ENCODE measurements at places on chromosomes 5 and 9.

GRCh38 chr5:158180407-158180806 is 321.5 kb upstream of the CLINT1 start:
- DNase-seq = no peak

DNA sequence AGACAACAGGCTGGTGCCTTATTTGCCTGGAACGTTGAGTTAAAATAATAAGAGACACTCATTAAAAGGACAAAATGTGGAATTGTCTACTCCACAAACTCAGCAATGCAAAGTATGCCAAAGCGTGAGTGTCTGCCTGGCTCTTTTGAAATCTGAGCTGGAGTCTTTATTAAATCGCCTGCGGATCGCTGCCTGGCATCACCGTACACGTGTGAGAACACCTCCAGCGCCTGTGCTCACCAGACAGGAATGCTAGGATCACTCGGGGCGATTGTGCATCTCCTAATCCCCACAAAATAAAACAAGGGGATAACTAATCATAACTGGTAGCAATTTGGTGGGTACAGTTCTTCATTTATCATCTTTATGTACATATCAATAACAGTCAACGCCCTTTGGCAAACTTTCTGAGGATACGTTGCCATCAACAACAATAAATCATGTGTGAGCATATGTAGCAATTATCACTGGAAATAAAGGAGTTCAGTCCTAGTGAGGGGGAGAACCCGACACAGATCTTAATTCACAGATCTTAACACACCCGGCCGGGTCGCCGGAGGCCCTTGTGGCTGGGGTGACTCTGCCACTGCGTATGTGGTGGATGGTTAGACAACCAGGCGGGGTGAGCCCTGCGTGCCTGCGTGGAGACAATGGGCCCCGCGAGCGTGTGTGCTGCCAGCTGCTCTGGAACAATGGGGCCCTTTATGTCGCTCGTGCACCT is 284.9 kb upstream of the IRX1 start:
- DNase-seq = no peak

GRCh38 chr5:99102073-99102697 is 173.4 kb upstream of the CHD1 start:
- DNase-seq = no peak

- no peak for DNase-seq
Measured at GRCh38 chr9:97534961-97535594, 33.6 kb downstream of the TMOD1 start.

DNA sequence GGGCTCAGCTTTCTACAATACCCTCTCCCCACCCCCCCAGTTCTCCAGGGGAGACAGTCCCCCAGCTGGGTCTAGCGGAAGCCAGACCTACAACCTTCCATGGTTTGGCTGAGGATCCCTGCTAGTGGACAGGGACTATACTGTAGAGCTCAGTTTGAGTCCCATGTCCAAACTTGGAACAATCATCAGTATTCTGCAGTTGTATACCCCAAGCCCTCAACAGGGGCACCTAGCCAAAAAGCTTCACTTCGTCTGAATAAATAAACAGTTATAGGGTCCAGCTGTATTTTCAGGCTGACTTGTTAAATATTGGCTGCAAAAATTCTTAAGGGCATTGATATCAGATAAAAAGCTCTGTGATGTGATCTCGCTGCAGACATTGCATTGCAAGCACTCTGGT is 15.4 kb upstream of the C9 start:
- DNase-seq = no peak

DNA sequence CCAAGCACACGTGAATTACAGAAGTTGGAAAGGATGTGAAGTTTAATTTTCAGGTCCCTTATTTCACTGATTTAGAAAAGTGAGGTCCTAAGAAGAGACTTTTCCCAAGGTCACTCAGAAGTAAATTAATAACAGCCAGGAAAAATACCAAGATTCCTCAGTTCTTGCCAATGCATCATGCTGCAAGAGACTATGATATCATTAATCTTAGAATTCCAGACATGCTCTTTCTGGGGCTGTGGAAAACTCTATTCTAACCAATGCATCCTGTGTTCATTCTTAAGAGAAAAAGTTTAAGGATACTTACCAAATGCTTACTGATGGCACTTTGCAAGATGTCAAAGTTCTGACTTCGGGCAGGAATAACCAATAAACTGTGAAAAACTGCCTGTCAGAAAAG is 42.8 kb downstream of the TEX10 start:
- no peak for DNase-seq
